OCI-LY7 (cell line): ENCODE measurements at places on chromosomes 5 and 9. TPM values are rescaled to one million over a fixed set of nuclear protein-coding genes. Genes with fewer than 3 reads are reported as not detected.

GRCh38 chr5:140556438-140556837 is 835 bp downstream of the SRA1 start:
- peak; percentile 45 for DNase-seq

DNA sequence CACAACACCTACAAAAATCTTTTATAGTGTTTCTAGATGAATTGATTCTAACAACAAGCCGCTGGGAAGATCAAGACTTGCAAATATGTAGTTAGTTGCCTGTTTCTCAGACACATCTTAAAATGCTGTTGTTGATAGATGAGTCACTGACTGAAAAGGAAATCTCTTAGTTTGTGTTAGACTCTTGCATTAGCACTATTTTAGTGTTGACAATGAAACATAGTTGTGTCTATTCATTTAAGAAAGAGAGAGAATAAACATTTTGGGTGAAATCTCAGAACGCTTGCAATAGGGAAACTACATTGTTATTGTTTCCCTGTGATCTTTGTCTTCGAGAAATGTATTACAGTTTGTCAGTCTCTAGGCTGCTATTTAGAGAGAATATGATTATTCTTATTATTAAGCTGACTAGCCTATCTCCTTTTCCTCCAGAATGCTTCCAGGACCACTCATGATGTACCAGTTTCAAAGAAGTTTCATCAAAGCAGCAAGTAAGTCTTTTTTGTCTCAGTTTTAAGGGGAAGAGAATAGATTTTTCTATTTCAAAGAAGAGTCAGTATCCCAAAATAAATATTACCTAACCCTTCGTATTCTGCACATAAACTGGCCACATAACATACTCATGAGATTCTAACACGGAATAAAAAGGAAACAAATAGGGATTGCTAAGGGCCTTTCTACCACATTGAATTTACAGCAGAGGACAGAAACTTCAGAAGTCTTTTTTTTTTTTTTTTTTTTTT is 285.6 kb downstream of the ARHGAP26 start:
- DNase-seq, result no peak

- DNase-seq, result no peak
Observed at GRCh38 chr9:131651599-131651998, 88.3 kb downstream of the RAPGEF1 start.

DNA sequence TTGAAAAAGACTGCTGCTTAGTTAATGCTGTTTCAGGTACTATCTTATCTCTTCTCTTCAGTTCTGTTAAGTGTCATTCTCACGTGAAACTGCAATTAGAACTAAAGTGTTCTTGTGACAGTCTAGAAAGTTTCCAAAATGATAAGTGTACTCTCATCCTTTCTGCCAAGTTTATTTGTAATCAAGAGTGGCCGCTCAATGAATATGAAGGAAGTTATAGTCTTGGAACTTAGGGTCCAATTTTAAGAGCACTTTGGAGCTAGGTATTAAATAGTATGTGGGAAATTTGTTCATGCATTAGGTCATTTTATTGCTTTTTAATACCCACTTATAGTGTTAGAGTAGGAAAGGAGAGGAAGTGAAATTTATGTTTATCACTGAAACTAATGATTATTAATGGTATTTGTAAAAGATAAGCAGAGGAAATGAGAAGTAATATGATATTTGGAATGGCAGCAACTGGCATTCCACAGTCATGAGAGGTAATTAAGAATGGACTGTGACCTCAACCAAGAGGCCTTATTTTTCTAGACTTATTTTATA is 20.4 kb downstream of the XRCC4 start:
- DNase-seq, result no peak

DNA sequence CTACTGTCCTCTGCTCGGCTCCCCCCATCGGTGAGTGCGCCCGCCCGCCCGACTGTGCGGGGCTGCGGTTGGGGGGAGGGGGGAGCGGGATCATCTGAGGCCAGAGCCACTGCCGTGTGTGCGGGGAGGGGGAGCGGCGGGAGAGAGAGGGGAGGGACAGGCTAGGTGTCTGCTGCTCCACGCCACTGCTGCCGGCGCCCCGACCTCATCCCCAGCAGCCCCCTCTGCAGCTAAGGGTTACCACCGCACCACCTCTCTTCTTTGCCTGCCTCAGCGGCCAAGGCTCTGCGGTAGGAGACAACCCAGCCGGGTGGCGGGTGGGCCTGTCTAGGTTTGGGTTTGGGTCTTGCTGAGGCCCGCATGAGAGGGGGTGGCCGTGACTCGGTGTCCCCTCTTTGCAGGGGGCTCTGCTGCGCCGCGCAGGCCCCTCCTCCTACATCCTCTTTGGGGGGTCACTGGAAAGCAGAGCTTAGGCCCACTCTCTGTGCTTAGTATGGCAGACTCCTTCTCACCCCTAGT is 670 bp upstream of the PURA start:
- peak; percentile 33 for DNase-seq

TRIM36 gene
- total RNA-seq, result not detected in 2 replicates

DNA sequence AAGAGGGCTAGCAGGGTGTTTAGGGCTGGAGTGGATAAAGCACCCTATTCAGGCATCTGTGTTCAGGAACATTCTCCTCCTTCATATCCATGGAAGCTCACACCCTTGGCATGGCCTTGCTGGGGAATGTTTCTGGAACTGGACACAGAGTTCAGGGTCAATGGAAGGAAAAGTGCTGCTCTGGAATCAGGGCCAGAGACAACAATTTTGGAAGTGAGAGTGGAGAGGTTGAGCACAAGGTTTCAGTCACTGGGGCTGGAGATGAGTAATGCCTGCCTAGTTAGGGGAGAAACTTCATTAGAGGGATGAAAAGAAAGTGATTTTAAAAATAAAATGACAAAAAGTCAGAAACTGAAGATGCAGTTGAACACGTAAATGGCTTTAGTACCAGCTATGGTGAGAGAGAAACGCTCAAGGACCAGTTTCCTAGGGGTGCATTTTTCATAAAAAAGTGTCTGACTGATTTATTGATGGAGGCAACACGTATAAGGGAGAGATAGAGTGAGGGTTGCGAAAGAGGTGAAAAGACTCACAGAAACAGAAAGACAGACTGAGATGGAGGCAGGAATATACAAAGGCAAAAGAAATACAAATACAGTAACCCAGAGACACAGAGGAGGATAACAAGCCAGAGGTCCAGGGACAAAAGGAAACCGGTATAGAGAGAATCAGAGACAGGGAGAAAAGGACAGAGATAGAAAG is 8.0 kb upstream of the TNFSF15 start:
- no peak for DNase-seq

DNA sequence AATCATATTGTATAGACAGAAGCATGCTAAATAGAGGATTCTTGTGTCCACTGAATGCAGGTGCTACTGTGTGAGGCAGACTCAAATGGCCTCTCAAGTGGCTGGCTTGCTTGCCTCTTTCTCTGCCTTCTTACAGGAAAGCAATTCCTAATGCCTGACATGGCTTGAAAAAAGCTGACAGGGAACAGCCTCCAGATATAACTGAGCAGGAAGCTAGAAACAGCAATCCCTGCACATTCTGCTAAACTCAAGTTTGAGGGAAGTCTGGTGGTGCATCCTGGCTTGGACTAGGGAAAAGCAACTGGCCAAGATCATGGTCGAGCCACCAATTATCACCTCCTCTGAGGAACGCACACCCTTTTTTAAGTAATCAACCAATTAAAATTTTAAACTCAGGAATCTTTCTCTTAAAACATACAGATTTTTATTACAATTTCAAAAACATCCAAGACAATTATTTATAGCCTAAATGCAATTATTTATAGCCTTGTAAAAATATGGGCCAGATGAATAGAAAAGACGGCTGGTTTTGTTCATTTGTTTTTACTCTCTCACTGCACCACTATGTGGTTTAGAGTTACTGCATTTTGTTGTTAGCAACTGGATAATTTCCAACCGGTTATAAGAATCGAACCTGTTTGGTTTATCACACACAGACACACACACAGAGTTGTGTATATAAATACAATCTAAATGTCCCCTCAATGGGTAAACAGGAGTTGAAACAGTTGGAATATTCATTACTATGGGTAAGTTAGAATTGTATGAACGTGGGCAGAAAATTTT is 290.9 kb upstream of the ANKRD55 start:
- no peak for DNase-seq

GRCh38 chr9:97737429-97737828 is 40.3 kb upstream of the XPA start:
- DNase-seq, result no peak

PPP2R2B gene
- total RNA-seq, result not detected in 2 replicates

SPINK7 gene
- not detected in 2 replicates for total RNA-seq

CDX1 gene
- total RNA-seq, result not detected in 2 replicates

DNA sequence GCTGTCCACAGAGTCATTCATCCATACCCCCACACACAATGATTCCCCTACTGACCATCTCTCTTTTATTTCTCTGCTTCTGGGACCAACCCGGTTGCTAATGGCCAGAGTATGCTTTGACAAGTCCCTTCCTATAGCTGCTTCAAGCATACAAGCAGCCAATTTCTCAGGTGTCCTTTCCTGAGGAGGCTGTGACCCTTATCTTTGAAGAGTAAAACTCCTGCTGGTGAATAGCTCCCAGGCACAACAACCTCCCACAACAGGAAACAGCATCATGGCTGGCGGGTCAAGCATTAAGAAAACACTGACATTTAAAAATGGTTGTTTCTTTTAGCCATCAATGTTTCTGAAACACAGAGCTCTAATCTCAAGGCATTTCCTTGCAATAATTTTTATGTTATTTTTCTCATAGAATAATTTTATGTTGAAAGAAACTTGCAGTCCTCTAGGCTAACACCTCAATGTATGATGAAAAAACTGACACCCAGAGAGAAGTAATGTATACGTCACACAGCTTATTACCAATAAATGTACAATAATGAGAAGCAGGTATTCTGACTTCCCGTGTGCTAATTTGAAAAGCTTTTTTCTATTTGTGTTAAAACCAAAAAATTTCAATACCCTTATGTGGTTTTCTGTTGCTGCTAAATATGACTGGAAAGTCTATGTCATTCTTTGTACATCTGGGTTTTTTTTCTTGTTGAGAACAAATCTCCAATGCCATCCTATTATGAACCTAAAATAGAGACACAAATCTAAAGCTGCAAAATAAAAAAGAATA is 7.5 kb upstream of the PAM start:
- no peak for DNase-seq

MAMDC4 gene
- 12.7 and 14.2 TPM in 2 replicates for total RNA-seq

GRCh38 chr5:157993986-157994691 is 135.2 kb upstream of the CLINT1 start:
- no peak for DNase-seq
